MM.1S (cell line): ENCODE measurements at places on chromosomes 4 and X.

DNA sequence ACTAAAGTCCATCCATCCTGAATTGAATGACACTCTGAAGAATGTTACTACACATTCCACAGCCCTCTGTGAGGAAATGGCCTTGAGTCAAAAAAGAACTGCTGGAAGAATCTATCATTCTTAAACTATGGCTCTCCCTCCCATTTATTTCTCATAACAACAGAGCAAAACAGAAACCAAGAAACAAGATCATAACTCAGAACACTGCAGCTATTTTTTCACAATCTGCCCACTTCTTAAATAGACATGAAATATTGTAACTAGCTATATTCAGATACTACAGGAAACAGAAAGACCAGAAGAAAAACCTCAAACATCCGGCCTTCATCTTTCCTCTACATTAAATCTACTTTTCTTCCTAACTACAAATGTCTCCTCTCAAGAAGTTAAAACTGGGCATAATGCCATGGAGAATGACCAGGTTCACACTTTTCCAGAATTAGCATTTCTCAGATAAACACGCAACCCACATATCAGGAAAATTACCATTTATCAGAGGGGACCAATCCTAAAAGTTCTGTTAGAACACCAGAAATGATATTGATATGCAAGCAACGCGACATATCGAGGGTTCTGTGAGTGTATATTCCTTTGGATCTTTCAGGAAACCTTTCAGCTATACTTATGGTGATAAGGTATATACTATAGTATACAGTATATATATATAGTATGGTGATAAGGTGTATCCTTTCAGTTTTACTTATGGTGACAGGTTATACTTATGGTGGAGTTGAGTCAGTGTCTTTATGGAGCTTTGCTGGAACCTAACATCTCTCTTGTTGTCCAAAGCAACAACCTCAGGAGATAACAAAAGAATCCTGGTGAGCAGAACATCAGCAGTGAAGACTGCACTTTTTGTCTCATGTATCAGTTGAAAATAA is 60.4 kb upstream of the IRF2 start:
- peak; percentile 87 for DNase-seq

DNA sequence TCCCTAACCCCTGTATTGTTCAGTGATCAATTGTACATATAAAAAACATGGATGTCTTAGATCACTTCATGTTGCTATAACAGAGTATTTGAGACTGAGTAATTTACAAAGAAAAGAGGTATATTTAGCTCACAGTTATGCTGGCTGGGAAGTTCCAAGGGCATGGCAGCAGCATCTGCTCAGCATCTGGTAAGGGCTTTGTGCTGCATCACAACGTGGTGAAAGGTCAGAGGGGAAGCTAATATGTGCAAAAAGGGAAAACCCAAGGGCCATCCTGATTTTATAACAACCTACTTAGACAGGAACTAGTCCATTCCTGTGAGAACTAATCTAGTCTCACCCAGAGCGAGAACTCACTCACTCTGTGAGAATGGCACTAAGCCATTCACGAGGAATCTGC is 128.2 kb upstream of the OTUD4 start:
- no peak for DNase-seq

DNA sequence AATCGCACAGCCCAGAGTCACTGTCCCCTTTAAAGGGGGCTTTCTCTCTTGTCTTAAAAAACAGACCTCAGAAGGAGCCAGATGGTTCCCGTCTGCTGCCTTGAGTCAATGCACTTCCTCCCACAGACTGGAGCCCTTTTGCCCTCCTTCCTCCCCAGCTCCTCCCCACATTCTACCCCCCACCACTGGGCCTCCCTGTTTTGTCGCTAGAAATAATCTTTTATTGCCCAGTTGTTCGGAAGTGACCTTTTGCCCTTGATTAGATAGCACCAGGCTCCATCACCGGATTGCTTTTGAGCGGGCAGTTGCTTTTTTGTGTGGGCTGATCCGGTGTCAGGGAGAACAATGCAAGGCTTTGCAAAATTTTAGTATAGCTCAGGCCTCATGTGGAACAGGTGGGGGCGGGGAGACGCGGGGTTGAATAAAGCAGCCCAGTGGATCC is 47.7 kb downstream of the SPRY1 start:
- DNase-seq: no peak

DNA sequence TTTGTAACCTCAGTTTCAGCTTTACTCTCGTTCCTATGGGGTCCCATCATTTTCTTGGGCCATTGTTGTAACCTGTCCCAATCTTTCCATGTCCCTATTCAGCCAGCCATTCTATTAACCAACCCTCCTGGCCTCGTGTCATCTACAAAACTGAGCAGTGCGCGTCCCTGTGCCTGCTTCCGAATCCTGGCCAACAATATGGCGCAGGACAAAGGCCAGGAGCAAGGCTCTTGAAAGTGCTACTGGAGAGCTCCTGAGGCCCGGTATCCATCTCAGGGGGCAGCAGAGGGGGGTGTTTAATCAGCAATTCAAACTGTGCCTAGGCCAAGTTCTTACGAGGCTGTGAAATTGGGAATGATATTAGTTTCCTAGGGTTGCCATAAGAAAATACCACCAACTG is 41.2 kb upstream of the APLN start:
- DNase-seq: no peak

GRCh38 chrX:47483306-47484268 is 565 bp upstream of the ZNF41 start:
- no peak for DNase-seq

DNA sequence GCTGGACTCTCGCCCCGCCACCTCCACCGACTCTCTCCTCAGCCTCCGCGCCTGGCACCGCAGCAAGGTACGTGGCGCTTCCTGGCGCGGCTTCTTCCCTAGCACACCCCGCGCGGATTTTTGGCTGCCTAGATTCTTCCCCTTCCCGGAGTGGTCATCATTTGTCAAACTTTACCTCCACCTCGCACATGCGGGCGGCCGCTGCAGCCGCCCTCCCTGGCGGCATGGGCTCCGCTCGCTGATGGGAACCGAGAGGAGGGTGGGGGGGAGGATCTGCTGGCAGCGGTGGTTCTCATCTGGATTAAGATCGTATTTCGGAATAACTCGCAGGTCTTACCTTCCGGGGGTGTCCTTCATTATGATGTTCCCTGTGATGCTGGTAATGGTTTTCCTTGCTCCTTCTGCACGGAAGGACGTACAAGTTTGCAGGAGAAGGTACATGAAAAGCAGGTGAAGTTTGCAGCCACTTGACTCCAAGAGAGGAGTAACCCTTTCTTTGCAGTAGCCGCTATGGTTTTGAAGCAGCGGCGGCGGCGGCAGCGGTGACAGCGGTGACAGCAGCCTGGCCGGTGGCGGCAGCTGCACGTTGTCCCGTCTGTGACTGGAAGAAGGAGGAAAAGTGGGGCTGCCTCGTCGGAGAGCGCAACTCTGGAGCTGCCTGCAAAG is 2183.9 kb upstream of the TENM3 start:
- peak; percentile 54 for DNase-seq

- peak; percentile 52 for DNase-seq
Observed at GRCh38 chr4:121472937-121473721, 92.3 kb upstream of the QRFPR start.

- no peak for DNase-seq
Observed at GRCh38 chr4:41142376-41143310, 71.7 kb downstream of the APBB2 start.

- no peak for DNase-seq
Observed at GRCh38 chrX:107507093-107507743, 57.8 kb downstream of the FRMPD3 start.

DNA sequence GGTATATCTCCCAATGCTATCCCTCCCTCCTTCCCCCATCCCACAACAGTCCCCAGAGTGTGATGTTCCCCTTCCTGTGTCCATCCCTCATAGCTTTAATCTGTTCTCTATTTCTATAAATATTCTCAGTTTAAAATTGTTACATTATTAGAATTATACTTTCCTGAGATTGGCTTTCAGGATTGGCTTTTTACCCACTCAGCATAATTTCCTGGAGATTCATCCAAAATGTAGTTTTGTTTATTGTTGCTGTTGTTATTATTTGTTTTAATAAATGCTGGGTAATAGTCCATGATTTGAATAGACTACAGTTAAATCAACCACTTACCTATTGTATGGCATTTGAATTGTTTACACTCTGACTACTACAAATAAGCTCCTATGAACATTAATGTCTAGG is 936.4 kb downstream of the FAT4 start:
- no peak for DNase-seq

- no peak for DNase-seq
Observed at GRCh38 chrX:1451661-1452515, 821 bp downstream of the ASMTL start.

- DNase-seq: no peak
Observed at GRCh38 chr4:112318239-112319142, 21.3 kb downstream of the ALPK1 start.

GRCh38 chrX:68902706-68903504 is 74.1 kb downstream of the EFNB1 start:
- no peak for DNase-seq

DNA sequence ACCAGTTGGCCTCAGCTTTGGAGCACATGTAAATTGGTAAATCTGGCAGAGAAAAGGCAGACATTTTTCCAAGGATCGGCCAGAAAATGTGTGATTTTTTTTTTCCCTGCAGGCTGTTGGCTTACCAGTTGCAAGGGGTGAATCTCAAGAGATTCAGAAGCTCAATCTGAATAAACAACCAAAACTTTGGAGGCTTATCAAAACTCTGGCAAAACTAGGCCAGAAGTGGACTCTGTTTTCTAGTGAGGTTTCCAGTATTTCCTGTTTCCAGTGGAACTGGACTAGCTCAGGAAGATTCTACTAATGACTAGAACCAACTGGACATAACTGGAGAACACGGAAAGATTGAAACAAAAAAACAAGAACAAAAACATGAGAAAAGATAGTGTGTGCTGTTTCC is 191.3 kb downstream of the SMIM20 start:
- no peak for DNase-seq

- peak; percentile 91 for DNase-seq
Observed at GRCh38 chr4:53748328-53748772, 157.1 kb upstream of the LNX1 start.

DNA sequence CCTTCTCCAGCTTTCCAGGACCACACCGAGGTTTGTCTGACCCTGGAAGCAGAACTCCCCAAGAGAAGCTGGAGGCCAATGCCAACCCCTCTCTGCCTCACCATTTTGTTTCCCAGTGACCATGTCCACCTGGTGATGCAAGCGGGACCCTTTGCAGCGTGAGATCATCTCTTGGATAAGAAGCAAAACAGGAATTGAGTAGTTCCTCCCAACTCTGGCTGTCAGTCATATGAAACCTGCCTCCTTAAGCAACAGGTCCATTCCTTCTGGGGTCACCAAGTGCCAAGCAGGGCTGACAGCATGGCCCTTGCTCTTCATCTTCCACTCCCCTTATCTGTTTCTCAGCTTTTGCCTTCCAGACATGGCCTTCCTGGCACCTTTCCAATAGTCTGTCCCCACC is 41.3 kb upstream of the MTM1 start:
- no peak for DNase-seq

DNA sequence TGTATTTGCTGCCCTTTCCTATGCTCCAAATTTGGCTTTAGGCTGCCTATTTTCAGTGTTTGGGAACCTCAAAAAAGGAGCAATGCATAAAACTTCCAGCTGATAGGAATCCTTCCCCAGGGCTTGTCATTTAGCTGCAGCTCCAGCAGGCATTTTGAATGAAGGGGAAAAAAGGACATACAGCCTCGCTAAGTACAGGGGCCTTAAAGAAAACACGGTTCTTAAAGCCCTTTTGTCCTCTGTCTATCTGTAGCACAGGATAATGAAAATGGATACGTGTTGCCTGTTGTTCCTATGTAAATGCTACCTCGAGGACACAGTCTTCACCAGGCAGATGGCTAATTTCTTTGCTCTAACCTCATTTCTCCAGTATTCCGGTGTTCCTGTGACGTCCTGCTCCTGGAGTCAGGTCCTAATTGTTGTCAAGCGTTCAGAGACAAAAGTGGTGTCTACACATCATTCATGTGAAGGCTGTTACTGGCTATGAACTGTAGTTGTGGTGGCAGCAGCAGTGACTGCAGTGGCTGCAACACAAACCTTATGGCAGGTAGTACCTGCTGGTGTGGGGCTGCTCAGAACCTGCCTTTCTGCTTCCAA is 117.4 kb downstream of the MGST2 start:
- no peak for DNase-seq

- no peak for DNase-seq
Observed at GRCh38 chr4:86910820-86911684, 18.8 kb upstream of the C4orf36 start.

DNA sequence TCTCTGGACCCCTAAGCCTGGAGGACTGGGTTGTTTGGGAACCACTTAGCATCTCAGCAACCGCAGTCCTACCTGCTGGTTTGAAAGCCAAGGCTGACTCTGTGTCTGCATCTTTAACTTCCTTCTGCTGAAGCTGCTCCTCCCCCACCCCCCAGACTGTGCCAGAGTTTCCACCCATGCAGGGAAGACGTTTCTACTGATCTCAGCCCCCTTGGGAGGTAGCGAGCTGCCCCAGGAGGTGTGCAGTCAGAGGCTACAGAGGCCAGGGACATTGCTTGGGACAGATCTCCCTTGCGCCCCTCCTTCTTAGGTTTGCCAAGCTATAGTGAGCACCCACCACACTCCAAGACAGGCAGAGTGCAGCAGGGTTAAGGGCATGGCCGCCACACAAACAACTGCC is 4.7 kb upstream of the FATE1 start:
- DNase-seq: no peak

- no peak for DNase-seq
Observed at GRCh38 chr4:155811083-155811482, 52.3 kb downstream of the GUCY1B1 start.

- peak; percentile 90 for DNase-seq
Observed at GRCh38 chr4:13705521-13706041, 78.1 kb upstream of the BOD1L1 start.

GRCh38 chrX:53281321-53281822 is at the start of gene IQSEC2:
TSS of gene IQSEC2 (minus strand) at chrX:53281584.
- no peak for DNase-seq

- no peak for DNase-seq
Observed at GRCh38 chrX:150217609-150218008, 145.5 kb upstream of the MAMLD1 start.

DNA sequence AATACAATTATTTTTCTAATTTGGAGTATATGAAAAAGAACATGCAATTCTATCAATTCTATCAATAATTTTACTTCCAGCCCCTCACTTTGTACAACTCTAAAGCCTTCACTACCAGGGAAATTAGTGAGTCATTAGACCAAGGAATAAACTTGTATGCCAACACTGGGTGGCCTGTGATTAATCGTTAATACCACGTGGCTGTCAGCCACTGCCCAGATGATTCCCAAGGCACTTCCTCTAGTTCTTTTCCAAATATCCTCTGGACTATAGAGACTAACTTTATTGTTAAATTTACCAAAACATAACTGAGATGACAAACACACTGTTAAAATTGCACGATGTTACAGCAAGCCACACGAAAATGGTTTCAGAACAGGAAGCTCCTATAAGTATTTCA is 45.7 kb downstream of the MID1 start:
- DNase-seq: no peak

GRCh38 chrX:13506574-13506973 is 62.8 kb upstream of the EGFL6 start:
- DNase-seq: peak; percentile 34

DNA sequence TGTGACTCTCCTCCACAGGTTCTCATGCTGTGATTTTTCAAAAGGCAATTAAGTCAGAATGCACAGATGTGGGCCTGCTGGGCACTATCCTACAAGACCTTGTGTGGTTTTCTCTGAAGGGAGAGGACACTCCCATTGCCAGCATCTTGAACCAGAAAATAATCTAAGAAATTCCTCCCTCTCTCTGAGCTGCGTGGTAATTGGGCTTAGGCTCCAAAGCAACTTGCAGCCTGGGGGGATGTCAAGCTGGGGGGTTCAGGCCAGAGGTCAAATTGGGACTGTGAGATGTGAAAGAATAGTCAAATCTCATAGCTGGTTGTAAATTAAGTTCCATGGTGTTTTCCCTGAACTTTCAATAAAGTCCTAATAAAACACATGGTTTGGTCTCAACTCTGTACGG is 350.6 kb upstream of the SLC7A11 start:
- no peak for DNase-seq
